ENCODE measurements at places on chromosomes 7 and 10.

GRCh38 chr10:61733358-61733940 lies 70.7 kb downstream of the CABCOCO1 start:
- DNase-seq, result peak; percentile 9

- DNase-seq, result no peak
Observed at GRCh38 chr7:31302356-31302755, 38.2 kb downstream of the NEUROD6 start.

- no peak for DNase-seq
Observed at GRCh38 chr7:27518561-27519350, 143.9 kb downstream of the HIBADH start.

- DNase-seq, result no peak
Observed at GRCh38 chr7:137446025-137446424, 102.5 kb upstream of the PTN start.

DNA sequence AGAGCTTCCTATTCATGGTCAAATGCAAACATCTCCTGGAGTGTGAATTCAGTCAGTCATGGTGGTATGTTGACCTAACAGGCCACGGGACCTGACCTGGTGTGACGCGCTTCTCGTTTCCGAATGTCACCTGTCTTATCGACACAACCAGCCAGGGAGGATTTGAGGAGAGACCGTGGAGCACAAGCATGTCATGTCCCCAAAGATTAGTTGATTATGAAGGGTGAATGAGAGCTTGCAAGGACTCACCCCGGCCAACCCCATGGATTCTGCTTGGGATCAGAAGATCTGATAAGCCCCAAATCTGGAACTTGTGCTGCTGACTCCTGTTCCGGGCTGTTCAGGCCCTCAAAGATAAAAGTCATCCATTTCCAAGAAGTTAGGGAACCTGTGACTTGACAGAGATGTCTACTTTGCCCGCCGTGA lies 10.5 kb downstream of the ADRA2A start:
- no peak for DNase-seq

DNA sequence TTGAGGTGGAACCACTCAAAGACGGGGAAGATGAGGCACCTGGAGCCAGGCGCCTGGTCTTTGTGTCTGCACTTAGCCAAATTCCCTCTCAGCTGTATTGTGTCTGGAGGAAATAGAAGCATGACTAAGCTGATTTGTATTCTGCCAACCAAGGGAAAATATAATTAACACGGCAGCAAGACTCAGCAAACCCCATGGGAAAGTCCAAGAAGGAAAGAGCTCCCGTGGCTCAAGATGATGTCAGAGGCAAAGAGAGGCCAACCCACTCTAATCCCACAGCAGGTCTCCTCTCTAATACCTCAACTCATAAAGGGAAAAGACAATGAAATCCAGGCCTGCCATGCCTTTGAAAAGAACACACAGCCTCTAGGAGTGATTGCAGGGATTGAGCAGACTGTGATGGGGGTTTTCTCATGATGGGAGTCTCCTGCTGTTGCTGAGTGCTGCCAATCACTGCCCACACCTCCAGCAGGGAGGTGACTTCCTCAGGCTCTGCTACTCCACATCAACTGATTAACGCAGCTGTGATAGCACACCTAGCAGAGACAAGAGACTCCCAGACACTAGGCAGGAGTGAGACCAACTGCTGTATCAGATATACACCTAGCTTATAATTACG lies 255.5 kb upstream of the C7orf33 start:
- DNase-seq, result no peak

DNA sequence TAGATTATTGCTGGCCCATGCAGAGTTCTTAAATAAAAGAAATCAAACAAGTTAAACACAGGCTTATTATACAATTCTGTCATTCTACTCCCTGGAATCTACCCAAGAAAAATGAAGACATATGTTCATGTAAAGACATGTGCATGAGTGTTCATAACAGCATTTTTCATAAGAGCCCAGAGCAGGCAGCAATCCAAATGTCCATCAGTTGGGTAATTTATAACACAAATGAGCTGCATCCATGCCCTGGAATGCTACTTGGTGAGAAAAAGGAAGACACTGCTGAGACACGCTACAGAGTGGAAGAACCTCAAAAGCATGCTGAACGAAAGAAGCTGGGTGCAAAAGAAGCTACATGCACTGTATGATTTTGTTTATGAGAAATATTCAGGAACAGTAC lies 342.6 kb downstream of the TCERG1L start:
- DNase-seq, result no peak

Data from GM20000 (cell line).